ENCODE measurements at places on chromosomes 7 and 10.

DNA sequence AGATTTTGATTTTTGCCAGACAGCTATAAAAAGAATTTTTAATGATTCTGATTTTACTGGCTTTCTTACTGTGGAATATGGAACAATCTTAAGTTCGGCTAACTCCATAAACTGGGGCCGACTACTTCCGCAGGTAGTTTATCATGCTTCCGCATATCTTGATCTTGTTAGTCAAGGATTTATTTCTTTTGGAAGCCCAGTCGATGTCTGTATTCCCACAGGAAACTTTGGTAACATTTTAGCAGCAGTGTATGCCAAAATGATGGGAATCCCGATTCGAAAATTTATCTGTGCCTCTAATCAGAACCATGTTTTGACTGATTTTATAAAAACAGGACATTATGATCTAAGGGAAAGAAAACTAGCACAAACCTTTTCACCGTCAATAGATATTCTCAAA lies 8.1 kb downstream of the THNSL1 start:
- no peak overlapping the region for H3K27ac ChIP-seq
- H3K4me1 ChIP-seq: no peaks in the 10 kb centered on the region
- H3K27me3 ChIP-seq: peaks cover 2% of the 10 kb centered on the region
- DNase-seq: no peak
- no peak overlapping the region for H3K4me3 ChIP-seq
- H3K36me3 ChIP-seq: no peaks in the 10 kb centered on the region

GRCh38 chr10:104303594-104304355 lies 34.5 kb downstream of the ITPRIP start:
- H3K4me1 ChIP-seq: peaks cover 45% of the 10 kb centered on the region
- DNase-seq: no peak
- no peak overlapping the region for H3K27ac ChIP-seq
- H3K4me3 ChIP-seq: no peak overlapping the region

- H3K27me3 ChIP-seq: peaks cover 30% of the 10 kb centered on the region
- H3K36me3 ChIP-seq: no peaks in the 10 kb centered on the region
- H3K4me3 ChIP-seq: no peak overlapping the region
- no peak overlapping the region for H3K27ac ChIP-seq
- H3K4me1 ChIP-seq: peaks cover 6% of the 10 kb centered on the region
- DNase-seq: no peak
These were observed 28.2 kb upstream of the ZPBP start for GRCh38 chr7:50121286-50121685.

GRCh38 chr7:24597014-24597413 lies 23.8 kb downstream of the PALS2 start:
- peaks cover 5% of the 10 kb centered on the region for H3K4me1 ChIP-seq
- no peaks in the 10 kb centered on the region for H3K27me3 ChIP-seq
- H3K36me3 ChIP-seq: peaks cover 6% of the 10 kb centered on the region
- H3K4me3 ChIP-seq: no peak overlapping the region
- no peak for DNase-seq

DNA sequence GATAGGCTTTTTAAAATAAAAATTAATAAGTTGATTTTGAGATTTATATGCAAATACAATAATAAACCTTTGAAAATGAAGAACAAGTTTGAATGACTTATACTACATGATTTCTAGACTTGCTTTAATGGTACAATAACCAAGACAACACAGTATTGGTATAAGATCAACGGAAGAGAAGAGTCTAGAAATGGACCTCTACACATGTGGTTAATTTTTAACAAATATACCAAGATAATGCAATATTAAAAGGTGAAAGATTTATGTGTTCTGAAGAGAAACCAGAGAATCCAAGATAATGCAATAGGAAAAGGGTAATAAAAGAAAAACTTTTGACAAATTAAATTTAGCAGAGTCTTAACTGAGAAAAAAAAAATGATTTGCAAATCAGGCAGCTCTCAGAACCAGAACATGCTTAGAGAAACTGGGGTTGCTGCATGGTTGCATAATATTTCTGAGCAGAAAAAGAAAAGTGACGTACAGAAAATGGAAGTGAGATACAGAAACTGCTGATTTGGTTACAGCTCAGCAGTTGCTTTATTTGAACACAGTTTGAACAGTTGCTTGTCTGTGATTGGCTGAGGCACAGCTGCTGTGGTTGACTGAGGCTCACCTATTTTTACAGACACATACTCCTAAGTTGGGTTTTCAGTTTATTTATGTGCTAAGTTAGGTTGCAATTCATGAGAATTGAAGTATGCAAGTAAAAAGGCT lies 365.9 kb downstream of the CRPPA start:
- no peaks in the 10 kb centered on the region for H3K36me3 ChIP-seq
- DNase-seq: no peak
- no peak overlapping the region for H3K4me3 ChIP-seq
- no peaks in the 10 kb centered on the region for H3K27me3 ChIP-seq
- H3K4me1 ChIP-seq: no peaks in the 10 kb centered on the region
- H3K27ac ChIP-seq: no peak overlapping the region

Measured in T-helper 2 cell treated with Interferon-gamma antibody and Interleukin-4, amounts not matched to agents 5 μg/mL and 100 μg/mL, for 36 hours (primary cell).